Naive thymus-derived CD8-positive, alpha-beta T cell (primary cell): ENCODE measurements at places on chromosomes 6 and 20. TPM values are rescaled to one million over a fixed set of nuclear protein-coding genes. Genes with fewer than 3 reads are reported as not detected.
A peak's percentile ranks its signal among the peaks of the same experiment; 100 is the strongest.

- H3K27ac ChIP-seq, result no peak overlapping the region
- no peaks in the 10 kb centered on the region for H3K36me3 ChIP-seq
- no peak overlapping the region for H3K4me3 ChIP-seq
- no peak for DNase-seq
Observed at GRCh38 chr20:6416371-6416770, 293.5 kb upstream of the FERMT1 start.

- no peaks in the 10 kb centered on the region for H3K36me3 ChIP-seq
- peak overlapping the region; percentile 79 for H3K4me3 ChIP-seq
- DNase-seq, result peak; percentile 51
- peaks cover 30% of the 10 kb centered on the region for H3K4me1 ChIP-seq
Observed at GRCh38 chr6:43723737-43724295, 36.2 kb upstream of the MRPS18A start.

DNA sequence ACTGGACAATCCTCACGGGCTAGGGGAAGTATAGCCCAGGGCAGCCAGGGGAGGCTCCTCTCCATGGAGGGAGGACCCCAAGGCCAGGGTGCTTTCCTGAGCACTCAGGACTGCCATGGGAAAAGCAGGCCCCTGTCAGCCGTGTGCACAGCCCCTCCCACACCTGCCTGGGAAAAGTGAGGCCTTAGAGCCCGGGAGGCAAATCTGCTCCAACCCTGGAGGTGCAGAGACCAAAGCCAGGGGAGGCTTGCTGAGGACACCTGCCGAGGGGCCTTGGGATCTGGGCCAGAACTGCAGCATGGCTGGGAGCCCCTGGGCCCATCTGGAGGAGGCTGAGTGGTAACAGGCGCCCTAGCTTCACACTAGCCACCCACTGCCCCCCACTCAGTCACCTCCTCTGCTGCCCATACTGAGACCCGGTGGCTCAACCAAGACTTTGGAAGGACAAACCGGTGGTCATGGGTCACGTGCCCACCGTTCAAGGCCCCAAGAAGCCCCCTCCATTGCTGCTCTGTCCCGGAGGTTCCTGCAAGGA, 55.2 kb downstream of the YTHDF1 start:
- no peaks in the 10 kb centered on the region for H3K36me3 ChIP-seq
- H3K27me3 ChIP-seq, result peaks cover 3% of the 10 kb centered on the region
- peaks cover 2% of the 10 kb centered on the region for H3K4me1 ChIP-seq
- H3K4me3 ChIP-seq, result no peak overlapping the region

DNA sequence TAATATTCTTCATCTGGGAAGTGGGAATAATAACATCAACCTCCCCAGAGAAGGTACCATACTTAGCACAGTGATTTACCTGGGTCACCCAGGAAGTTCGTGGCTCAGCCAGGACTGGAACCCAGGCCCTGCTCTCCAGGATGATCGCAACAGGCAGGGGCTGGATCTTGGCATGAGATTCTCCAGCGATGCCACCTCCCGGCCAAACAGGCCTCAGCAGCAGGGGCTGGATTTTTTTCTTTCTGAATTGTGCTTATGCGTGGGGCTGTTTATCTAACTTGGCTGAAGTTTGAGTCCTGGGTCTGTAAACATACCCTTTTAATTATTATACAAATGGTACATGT, 129.5 kb upstream of the PTPN1 start:
- no peaks in the 10 kb centered on the region for H3K27me3 ChIP-seq
- no peak for DNase-seq
- peaks cover 50% of the 10 kb centered on the region for H3K4me1 ChIP-seq
- H3K27ac ChIP-seq, result peak overlapping the region; percentile 32
- no peaks in the 10 kb centered on the region for H3K36me3 ChIP-seq
- no peak overlapping the region for H3K4me3 ChIP-seq

The TOX2 gene
- polyA plus RNA-seq, result 1.2 TPM

- H3K27ac ChIP-seq, result no peak overlapping the region
- no peak overlapping the region for H3K4me3 ChIP-seq
- no peak for DNase-seq
- H3K4me1 ChIP-seq, result no peaks in the 10 kb centered on the region
- H3K36me3 ChIP-seq, result no peaks in the 10 kb centered on the region
- H3K27me3 ChIP-seq, result peaks cover 11% of the 10 kb centered on the region
Observed at GRCh38 chr6:10210052-10210451, 204.8 kb downstream of the TFAP2A start.

- H3K4me3 ChIP-seq, result no peak overlapping the region
- no peak overlapping the region for H3K27ac ChIP-seq
- H3K4me1 ChIP-seq, result peaks cover 19% of the 10 kb centered on the region
- no peak for DNase-seq
- H3K27me3 ChIP-seq, result peaks cover 2% of the 10 kb centered on the region
Observed at GRCh38 chr20:23125159-23125558, 39.0 kb upstream of the CD93 start.

DNA sequence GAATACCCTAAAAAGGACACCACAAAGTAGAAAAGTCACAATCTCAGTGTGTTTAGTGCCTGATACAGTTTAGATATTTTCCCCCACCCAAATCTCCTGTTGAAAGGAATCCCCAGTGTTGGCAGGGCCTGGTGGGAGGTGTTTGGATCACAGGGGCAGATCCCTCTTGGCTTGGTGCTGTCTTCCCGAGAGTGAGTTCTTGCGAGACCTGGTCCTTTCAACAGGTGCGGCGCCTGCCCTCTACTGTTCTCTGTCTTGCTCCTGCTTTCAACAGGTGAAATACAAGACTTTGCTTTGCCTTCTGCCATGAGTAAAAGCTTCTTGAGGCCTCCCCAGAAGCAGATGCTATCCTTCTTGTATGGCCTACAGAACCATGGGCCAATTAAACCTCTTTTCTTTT, 534.3 kb upstream of the NRSN1 start:
- H3K36me3 ChIP-seq, result no peaks in the 10 kb centered on the region
- peaks cover 1% of the 10 kb centered on the region for H3K27me3 ChIP-seq
- H3K4me1 ChIP-seq, result no peaks in the 10 kb centered on the region
- H3K4me3 ChIP-seq, result no peak overlapping the region
- H3K27ac ChIP-seq, result no peak overlapping the region

The PTCRA gene
- not detected for polyA plus RNA-seq

- H3K4me1 ChIP-seq, result peaks cover 6% of the 10 kb centered on the region
- no peak overlapping the region for H3K27ac ChIP-seq
- H3K4me3 ChIP-seq, result no peak overlapping the region
- peaks cover 15% of the 10 kb centered on the region for H3K27me3 ChIP-seq
Observed at GRCh38 chr20:38633577-38634093, 32.0 kb downstream of the ARHGAP40 start.

- H3K27ac ChIP-seq, result no peak overlapping the region
- no peaks in the 10 kb centered on the region for H3K4me1 ChIP-seq
- DNase-seq, result no peak
- H3K36me3 ChIP-seq, result no peaks in the 10 kb centered on the region
- H3K27me3 ChIP-seq, result peaks cover 9% of the 10 kb centered on the region
Observed at GRCh38 chr6:34564181-34564580, 8.1 kb upstream of the SPDEF start.

GRCh38 chr6:9699888-9700287, 715.0 kb downstream of the TFAP2A start:
- no peak overlapping the region for H3K4me3 ChIP-seq
- H3K4me1 ChIP-seq, result no peaks in the 10 kb centered on the region
- no peaks in the 10 kb centered on the region for H3K27me3 ChIP-seq
- DNase-seq, result no peak
- no peak overlapping the region for H3K27ac ChIP-seq

DNA sequence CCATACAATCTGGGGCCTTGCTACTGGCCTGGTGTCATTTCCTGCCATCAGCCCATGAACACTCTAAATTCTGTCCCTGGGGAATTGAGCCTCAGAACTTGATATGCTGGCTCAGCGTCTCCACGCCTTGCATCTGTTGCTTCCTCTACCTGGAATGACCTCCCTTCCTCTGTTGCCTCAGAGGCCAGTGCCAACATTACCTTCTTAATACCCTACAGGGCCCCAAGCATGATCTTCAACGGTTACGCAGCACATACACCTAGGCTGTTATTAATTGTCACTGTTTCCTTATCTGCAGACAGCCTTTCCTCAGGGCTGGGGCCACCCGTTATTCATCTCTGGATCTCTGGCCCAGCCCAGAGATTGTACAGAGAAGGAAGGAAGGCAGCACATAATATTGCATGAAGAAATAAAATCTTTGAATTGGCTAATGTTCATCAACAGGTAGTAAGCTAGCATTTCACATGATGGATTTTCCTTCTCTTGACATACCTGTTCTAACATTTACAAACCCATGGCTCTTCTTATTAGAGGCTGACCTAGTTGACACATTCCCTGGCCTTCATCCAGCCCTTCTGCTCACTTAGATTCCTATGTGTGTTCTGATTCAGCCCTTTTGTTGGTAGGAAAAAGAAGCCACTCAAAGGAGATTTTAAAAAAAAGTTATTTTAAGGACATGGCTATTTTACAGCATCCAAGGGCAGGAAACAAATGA, 8.4 kb upstream of the RNF182 start:
- no peaks in the 10 kb centered on the region for H3K4me1 ChIP-seq
- no peak overlapping the region for H3K27ac ChIP-seq
- no peak overlapping the region for H3K4me3 ChIP-seq
- DNase-seq, result no peak
- H3K36me3 ChIP-seq, result no peaks in the 10 kb centered on the region

- H3K27ac ChIP-seq, result no peak overlapping the region
- no peak overlapping the region for H3K4me3 ChIP-seq
- H3K4me1 ChIP-seq, result peaks cover 52% of the 10 kb centered on the region
- no peaks in the 10 kb centered on the region for H3K27me3 ChIP-seq
Observed at GRCh38 chr6:70680396-70680795, 12.7 kb downstream of the SMAP1 start.

GRCh38 chr6:119310486-119311036, 39.0 kb downstream of the MAN1A1 start:
- H3K27ac ChIP-seq, result no peak overlapping the region
- peaks cover 9% of the 10 kb centered on the region for H3K36me3 ChIP-seq
- DNase-seq, result no peak
- H3K27me3 ChIP-seq, result no peaks in the 10 kb centered on the region

GRCh38 chr20:41638456-41638855, 20.3 kb upstream of the CHD6 start:
- no peaks in the 10 kb centered on the region for H3K36me3 ChIP-seq
- no peak for DNase-seq
- H3K4me3 ChIP-seq, result no peak overlapping the region
- peaks cover 11% of the 10 kb centered on the region for H3K27me3 ChIP-seq
- H3K27ac ChIP-seq, result no peak overlapping the region
- no peaks in the 10 kb centered on the region for H3K4me1 ChIP-seq

The WFDC10B gene
- polyA plus RNA-seq, result not detected

GRCh38 chr20:64254571-64255360, 782 bp upstream of the PCMTD2 start:
- peak overlapping the region; percentile 84 for H3K27ac ChIP-seq
- no peaks in the 10 kb centered on the region for H3K36me3 ChIP-seq
- peaks cover 50% of the 10 kb centered on the region for H3K4me1 ChIP-seq
- peak overlapping the region; percentile 83 for H3K4me3 ChIP-seq
- no peak for DNase-seq
